ENCODE measurements at places on chromosomes 1 and 21.
A peak's percentile ranks its signal among the peaks of the same experiment; 100 is the strongest.

DNA sequence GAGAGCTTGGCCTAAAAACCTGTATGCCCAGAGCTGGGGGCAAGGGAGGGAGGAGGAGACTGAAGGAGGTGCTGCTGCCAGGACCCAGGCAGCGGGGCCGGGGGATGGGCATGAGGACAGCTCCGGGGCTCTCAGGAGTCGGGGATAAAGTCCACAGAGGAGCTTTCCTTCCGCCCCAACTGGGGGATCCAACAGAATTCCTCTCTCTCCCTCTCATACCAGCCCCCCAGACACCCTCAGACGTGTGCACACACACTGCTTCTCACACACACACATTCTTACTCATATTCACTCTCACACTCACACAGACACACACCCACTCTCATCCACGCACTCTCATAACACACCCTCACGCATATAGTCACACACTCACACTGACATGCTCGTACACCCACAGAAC lies 39.1 kb downstream of the SYF2 start:
- no peak for DNase-seq

GRCh38 chr1:156802421-156802935 lies 14.2 kb downstream of the SH2D2A start:
- DNase-seq, result no peak

DNA sequence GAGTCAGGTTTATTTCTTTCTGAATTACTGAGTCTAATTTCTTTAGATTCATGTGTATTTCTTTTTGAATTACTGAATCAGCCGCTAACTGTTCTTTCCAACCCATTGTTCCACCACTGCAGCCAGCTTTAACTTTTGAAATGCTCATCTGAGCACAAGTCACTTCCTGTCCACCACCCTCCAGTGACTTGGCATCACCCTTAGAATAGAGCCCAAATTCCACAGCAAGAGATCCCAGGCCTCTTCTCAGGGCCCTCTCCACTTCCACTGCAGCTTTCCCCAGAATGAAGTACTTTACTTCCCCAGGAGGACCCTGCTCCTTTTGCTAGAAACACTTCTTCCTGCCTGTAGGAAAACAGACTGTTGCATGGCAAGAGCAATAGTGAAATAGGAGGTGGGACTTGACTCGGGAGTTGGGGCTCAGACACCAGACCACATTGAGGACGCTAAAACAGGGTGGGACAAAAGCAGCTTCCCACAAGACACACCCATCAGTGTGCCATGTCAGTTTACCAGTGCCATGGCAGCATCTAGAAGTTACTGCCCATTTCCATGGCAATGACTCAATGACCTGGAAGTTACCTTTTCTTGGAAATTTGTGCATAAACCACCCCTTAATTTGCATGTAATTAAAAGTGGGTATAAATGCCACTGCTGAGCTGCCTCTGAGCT lies 56.5 kb upstream of the ADAR start:
- no peak for DNase-seq

- peak; percentile 8 for DNase-seq
Measured at GRCh38 chr1:65421351-65422025, 1.0 kb downstream of the LEPR start.

Measured in CD4-positive, alpha-beta T cell treated with Interleukin-4 for 4 hours (primary cell).